ENCODE measurements at places on chromosomes 5 and 9.

GRCh38 chr5:56112526-56113121 lies 117.9 kb upstream of the IL6ST start:
- DNase-seq: no peak

GRCh38 chr5:97164846-97165245 lies 18.2 kb downstream of the RIOK2 start:
- DNase-seq: no peak

DNA sequence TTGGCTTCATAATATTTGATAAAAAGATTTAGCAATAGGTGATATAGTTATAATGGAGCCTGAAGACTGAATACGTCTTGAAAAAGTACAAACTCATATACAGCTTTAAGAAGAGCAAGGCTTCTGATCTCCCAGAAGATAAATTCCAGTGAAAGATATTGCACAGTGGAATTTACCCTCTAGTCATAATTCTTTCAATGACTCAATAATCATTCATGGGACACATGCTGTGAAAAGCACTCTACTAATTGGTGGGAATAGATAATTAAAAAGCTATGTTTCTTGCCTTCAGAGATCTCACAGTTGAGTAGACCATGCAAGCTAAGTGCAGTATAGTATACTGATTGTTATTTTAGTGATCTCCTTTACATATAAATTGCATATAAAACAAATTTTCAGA lies 538.6 kb upstream of the CYLC2 start:
- DNase-seq: no peak

- DNase-seq: peak; percentile 2
Measured at GRCh38 chr5:121138495-121138907, 674.4 kb downstream of the PRR16 start.

GRCh38 chr9:114777821-114778609 lies 27.8 kb downstream of the TNFSF15 start:
- DNase-seq: no peak

- DNase-seq: no peak
Measured at GRCh38 chr5:171155621-171156020, 153.4 kb upstream of the TLX3 start.

- DNase-seq: no peak
Measured at GRCh38 chr5:132222649-132223038, 5.0 kb downstream of the P4HA2 start.
